Activated CD4-positive, CD25-positive, alpha-beta regulatory T cell (primary cell): ENCODE measurements at places on chromosomes 2 and 18.

- no peak for DNase-seq
Measured at GRCh38 chr2:43376523-43377198, 150.3 kb upstream of the ZFP36L2 start.

GRCh38 chr2:40439473-40439872 lies 12.4 kb downstream of the SLC8A1 start:
- no peak for DNase-seq

DNA sequence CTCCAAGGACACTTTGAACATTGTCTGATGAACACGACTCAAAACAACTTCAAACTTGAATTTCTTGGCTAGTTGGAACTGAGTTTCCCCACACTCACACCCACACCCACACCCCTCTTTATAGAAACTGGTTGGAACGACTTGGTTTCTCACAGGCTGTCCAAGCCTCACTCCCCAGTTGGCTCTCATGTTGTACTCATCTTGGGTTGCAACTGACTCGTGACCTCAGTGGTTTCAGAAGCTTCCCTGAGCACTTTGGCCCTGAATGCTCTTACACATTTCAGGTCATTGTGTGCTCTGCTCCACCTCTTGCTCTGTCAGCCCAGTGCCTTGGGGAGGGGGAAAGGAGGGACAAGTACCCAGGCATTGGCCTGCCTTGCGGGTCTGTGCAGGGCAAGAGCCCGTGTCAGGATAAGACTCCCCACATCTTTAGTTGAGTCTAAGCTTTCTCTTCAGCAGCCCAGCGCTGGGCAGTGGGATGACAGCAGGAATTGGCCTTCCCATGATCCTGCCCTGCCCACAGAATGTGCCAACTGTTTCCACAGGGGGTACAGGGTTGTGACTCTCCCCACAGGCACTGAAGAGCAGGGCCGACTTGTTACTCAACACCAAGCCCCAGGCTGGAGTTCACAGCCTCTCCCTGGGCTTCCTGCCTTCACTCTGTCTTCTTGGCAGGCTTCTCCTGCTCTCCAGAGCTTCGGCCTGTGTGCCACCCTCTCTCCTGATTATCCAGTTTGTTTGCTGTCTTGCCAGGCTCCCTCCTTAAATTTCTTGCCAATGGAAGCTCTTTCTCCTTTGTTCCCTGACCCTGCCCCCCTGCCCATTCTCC lies 104.6 kb downstream of the RTN4 start:
- no peak for DNase-seq

- no peak for DNase-seq
Measured at GRCh38 chr2:105449076-105449475, 50.2 kb upstream of the FHL2 start.

DNA sequence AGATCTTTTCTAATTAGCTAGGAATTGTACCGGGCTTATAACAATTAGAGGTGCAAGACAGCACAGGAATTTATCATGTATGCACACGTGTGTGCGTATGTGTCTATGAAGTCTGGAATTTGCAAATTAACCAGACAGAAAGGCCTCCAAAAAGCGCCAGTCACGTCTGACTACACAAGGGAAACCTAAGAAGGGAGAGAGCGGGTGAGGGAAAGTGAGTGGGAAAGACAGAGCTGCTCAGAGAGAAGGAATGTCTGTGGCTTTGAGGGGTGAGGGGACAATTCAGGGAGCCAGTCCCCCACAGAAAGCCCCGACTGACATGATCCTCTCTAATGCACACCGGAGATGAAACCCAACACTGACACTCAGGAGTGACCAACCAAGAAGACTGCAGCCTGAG lies 197.7 kb upstream of the SH3BP4 start:
- DNase-seq, result no peak

DNA sequence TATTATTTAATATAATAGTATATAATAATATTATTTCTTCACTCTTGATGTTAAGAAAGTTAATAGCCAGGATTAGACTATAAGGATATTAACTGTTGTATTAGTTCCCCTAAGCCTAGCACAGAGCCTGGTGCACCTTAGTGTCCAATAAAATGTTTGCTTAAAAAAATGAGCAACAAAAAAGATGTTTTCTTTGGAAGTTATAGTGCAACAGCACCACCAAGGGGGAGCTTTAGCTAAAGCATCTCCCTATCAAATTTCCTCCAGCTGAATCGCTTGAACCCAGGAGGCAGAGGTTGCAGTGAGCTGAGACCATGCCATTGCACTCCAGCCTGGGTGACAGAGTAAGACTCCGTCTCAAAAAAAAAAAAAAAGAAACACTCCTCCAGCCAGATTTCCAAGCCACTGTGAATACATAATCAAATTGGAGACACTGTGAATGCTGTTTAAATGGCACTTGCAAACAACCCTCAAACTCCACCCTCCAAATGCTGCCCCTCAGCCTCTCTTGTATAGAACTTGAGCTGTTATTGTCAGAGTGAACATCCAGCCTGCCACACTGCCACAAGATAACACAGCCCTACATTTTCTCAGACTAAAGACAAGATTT lies 221.9 kb downstream of the DYM start:
- DNase-seq, result no peak

DNA sequence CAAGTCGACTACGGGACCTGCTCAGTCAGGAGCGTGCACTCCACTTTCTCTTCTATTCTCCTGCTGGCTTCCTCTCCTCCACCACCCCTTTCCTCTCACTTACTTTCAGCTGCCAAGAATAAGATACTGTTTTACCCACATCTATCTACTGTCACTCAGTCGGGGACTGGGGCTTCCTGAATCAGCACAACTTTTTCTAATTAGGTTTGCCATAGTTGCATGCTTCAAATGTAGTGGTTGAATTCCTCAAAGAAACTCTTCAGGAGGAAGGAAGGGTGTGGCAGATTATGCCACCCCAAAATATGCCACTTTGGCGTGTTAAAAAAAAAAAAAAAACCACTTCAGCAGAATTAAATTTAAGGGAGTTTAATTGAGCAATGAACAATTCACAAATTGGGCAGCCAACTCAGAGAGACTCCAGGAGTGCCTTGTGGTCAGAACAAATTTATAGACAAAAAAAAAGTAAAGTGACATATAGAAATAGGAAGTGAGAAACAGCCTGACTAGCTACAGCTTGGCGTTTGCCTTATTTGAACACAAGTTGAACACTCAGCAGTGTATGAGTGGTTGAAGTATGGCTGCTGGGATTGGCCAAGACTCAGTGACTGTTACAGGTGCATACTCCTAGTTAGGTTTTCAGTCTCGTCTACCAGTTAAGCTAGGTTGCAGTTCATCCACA lies 32.5 kb upstream of the RMDN2 start:
- no peak for DNase-seq

DNA sequence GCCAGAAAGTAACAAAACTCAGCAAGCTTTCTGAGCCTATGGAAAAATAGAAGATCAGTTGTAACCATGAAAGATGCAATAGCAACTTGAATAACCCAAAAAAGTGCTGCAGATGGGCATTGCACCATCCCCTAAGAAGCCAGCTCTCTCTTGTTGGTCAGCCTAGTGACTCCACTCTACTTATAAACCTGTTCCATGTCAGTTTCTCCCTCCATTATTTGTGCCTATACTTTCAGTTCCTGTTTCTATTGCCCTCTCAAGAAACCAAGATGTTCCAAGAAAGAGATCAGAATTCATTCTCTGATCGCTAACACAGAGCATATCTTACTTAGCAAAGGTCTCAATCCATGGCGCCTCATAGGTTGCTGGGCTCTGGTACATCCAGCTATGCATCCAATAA lies 170.3 kb upstream of the MAP2 start:
- DNase-seq, result no peak

- no peak for DNase-seq
Measured at GRCh38 chr2:105697781-105698449, 46.8 kb upstream of the NCK2 start.

- no peak for DNase-seq
Measured at GRCh38 chr2:19496646-19497045, 138.2 kb upstream of the OSR1 start.

DNA sequence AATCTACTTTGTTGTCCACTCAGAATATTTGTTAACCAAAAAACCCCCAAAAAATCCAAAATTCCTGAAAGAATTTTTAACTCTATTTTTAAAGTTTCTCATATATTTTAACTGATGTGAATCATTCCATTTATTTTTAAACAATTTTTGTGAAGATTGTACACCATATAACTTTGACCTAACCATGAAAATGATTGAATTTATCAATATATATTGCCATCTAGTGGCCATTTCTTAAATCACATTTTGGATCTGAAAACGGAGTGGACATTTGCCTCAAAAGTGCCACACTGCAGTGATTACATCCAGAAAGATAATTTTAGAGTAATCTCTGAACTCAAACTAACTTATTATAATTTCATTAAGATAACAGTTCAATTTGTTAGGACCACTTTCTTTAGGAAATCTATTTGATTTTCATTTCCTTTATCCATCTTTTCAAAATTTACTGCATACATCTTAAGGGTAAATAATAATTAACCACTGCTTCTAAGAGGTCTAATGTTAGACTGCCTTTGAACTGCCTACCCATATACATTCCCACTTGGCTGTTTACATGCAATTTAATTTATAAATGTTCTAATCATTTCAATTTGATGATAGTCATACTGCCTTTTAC lies 71.1 kb downstream of the DSC3 start:
- DNase-seq, result no peak

DNA sequence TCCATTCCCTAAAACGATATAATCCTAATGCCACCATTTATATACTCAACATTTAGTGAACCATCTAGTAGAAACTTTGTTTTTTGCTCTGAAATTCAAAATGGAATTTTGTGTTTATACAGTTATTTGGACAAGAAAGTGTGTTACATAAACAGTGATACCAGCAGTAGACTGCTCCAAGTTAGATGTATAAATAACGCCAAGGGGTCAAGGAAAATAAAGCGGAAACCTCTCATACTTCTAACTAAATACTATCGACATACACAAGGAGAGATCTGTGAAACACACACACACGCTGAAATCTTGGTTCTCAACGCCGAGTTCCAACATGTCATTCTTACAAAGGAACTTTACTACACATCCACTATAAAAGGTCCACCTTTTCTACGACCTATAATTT lies 1.2 kb downstream of the TXNL1 start:
- DNase-seq, result no peak

- no peak for DNase-seq
Measured at GRCh38 chr2:53209679-53210458, 557.7 kb upstream of the CHAC2 start.

DNA sequence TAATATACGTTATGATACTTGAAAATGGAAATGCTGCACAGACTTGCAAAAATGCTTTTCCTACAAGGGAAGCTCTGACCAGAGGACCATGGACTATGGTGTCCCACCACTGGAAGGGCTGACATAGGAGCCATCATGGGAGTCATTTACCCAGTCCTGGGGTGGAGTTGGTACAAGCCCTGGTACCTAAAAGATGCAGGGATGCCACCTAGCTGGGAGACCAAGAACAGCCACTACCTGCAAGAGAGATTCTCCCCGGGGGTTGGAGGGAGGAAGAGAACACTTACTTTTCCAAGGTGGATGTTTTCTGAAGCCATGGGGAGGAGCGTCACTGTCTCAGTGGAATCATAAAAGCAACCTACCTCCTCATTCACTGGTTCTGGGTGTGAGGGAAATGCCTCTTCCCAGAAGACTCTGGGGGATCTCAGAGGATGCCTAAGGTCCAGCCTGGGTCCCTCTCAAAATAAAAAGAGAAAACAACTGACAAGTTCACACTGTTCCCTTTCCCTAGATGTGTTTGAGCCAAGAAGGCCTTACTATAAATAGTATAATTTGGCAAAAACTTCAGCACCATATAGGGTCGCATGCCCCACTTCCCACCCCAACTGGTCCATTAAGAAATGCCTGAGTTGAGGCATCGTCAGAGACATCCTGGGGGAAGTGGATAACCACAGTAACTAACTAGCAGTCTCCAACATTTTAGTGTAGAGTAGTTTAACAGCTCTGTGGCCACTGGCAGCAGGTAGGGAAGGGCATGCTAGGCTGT lies 39.9 kb downstream of the REEP1 start:
- no peak for DNase-seq

- DNase-seq, result no peak
Measured at GRCh38 chr2:205741256-205741978, 59.1 kb downstream of the NRP2 start.

DNA sequence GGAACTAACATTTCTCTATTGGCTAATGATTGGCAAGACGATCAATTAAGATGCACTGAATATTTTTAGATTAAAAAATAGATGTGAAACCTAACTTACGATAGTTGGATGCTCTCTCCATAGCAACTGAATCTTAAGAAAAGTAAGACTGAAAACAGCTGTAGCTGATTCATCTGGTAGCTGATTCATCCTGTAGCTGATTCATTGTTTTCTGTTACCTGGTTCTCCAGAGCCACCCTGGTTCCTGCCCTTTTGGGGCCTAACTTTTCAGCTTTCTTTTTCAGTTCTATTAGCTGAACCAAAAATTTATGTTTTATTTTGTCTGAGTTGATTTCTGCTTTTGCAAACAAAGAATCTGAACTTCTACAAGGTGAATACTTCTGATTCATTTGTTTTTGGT lies 22.7 kb upstream of the SPR start:
- DNase-seq, result no peak
